Muscle of back (tissue), 13 donors: ENCODE measurements at places on chromosomes 2 and 18.

GRCh38 chr2:48221846-48222516 lies 308.0 kb upstream of the STON1 start:
- no peak for DNase-seq

GRCh38 chr2:33372940-33373553 lies 103.4 kb upstream of the RASGRP3 start:
- DNase-seq: no peak

- DNase-seq: no peak
Observed at GRCh38 chr2:152434395-152435182, 99.6 kb downstream of the FMNL2 start.

DNA sequence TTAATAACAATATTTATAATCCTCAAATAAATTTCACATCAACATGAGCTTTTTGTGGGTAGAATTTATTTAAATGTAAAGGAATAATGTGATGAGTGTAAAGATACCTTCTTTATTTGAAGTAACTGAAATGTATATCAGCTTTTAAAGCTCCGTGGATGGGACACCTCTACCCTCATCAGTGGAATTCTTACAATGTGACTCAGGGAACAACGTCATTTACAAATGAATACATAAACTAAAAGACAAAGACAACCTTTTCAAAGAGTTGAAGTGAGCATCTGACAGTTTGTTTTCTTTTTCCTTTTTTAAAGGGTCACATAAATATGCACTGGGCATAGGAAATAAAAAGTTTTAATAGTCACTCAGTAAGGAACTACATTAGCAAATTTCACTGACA lies 1127.0 kb upstream of the CRIM1 start:
- no peak for DNase-seq

DNA sequence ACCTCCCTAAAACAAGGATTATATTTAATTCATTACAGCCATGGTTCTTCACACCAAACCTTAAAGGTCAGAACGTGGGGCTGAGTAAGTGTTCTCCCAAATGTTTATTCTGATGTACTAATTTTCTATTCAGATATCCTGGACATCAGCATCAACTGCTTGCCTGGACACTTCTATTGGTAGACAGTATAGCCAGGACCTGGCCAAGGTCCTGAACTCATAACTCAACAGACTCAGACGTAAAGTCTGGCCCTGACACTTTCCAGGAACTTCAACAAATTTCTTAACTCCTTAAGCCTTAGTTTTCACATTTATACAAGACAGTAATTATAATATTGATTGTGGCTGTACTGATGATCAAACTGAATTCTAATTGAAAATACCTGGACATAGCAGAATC lies 89.1 kb downstream of the AKAIN1 start:
- DNase-seq: peak; percentile 10

DNA sequence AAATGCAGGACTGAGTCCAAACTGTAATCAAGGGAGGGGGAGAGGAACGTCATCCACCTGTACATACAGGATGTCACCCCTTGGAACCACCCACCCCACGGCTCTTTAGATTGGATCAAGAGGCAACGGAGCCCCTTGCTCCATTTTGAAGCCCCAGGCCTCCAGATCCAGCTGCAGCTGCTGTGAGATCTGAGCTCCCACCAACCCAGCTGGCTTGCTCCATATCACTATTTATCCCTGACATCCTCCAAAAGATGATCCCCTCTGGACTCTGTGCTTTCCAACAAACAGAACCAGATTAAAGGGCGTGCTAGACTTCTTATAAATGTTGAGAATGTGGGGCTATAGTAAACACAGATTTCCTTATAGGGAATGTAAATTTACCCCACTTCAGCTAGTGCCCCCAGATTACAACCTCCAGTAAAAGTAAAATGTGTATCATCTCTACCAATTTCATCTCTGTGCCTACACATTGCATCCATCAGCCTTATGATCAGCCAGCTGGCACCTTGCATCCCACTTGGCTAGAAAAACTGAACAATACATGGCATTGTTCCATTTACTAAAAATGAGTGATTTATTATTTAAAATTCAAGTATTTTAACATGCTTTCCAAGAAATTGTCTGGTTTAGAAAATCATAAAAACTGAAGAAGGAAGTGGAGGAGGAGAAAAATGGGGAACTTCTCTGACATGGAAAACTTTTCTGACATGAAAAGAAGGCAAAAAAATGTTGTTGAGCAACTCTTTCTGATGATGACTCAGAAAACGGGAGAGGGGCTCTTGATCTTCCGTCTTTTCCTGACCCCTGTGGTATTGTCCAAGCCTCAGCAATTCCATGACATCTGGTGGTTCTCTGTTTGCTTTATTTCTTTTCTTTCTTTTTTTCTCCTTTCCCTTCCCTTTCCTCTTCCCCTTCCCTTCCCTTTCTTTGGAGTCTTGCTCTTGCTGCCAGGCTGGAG lies 262.6 kb upstream of the THUMPD2 start:
- peak; percentile 93 for DNase-seq

GRCh38 chr2:181754105-181754504 lies 73.8 kb upstream of the NEUROD1 start:
- no peak for DNase-seq

- no peak for DNase-seq
Observed at GRCh38 chr2:192311701-192312460, 117.1 kb upstream of the TMEFF2 start.

DNA sequence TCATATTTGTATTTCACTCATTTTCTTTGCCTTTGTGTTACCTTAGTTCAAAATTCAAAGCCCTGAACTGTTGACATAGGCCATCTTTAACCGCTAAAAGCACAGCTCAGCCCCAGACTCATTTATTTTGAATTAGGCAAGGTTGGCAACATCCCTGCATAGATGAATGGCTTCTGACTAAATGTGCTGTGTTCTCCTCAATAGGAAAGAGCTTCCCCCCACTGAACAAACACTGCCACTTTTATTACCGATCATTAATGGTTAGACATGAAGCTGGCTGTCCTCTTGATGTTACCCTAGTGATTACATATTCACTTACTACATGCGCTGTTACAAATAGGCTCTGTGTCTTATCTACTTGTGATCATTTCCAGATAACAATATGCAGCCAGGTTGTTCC lies 170.7 kb downstream of the ADCYAP1 start:
- DNase-seq: no peak

DNA sequence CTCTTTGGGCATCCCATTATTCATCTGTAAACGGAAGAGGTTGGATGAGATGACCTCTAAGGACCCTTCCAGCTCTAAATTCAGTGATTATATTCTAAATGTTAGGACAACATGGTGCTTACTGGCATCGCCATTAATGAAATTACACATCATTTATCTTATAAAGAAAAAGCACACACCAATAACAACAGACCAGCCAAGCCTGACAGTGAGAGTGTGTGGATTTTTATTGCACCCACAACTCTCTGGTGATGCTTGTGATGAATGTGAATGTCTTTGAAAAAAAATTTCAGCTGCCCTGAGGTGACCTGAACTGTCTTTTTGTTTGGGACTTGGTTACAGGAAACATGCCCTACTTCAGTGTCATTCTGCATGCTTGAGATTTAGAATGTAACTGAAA lies 513.3 kb upstream of the NRP2 start:
- no peak for DNase-seq

DNA sequence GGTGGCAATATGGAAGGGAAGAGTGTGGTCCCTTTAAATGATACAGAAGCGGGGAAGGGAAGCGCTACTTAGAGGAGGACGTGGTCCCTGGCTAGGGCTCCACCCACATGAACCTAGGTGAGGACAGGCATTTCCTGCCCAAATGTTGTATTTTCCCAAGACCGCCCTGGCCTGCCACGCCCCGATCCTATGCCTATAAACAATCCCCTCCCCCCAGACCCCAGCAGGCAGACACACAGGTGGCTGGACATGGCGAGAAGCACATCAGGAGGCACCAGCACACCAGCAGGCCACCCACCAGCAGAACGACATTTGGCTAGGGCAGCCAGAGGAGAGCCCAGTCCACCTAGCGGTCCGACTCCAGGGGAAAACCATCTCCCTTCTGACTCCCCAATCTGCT lies 47.2 kb downstream of the METTL8 start:
- no peak for DNase-seq

- no peak for DNase-seq
Observed at GRCh38 chr2:82339805-82340204, 2035.3 kb upstream of the LRRTM1 start.

- DNase-seq: no peak
Observed at GRCh38 chr18:6668836-6669235, 60.7 kb upstream of the ARHGAP28 start.

GRCh38 chr2:97963880-97964279 lies 31.9 kb downstream of the TMEM131 start:
- DNase-seq: no peak
